HAP-1 (cell line): ENCODE measurements at places on chromosomes 1 and 21.
A peak's percentile ranks its signal among the peaks of the same experiment; 100 is the strongest.

DNA sequence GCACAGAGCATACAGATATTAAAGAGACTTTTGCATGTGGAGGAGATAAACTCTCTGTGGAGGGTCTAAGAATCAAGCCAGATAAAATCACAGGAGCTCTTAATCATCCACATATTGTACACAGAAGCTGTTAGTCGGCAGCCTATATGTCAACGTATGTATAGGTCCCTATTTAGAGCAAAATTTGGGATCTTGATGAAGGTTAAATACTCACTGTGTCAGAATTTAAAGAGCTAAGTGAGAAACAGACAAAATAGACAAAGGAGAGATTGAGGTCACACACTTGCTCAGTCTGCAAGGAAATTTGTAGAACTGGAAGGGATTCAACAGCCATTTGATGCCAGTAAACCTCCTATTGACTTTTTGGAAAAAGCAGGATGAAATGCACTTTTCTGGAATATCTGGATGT is 4.1 kb upstream of the IRF2BP2 start:
- DNase-seq: no peak

GRCh38 chr1:56644064-56644918 is 823 bp upstream of the PRKAA2 start:
- peak; percentile 39 for DNase-seq

- DNase-seq: no peak
Observed at GRCh38 chr21:45534636-45535331, 7.5 kb downstream of the SLC19A1 start.

DNA sequence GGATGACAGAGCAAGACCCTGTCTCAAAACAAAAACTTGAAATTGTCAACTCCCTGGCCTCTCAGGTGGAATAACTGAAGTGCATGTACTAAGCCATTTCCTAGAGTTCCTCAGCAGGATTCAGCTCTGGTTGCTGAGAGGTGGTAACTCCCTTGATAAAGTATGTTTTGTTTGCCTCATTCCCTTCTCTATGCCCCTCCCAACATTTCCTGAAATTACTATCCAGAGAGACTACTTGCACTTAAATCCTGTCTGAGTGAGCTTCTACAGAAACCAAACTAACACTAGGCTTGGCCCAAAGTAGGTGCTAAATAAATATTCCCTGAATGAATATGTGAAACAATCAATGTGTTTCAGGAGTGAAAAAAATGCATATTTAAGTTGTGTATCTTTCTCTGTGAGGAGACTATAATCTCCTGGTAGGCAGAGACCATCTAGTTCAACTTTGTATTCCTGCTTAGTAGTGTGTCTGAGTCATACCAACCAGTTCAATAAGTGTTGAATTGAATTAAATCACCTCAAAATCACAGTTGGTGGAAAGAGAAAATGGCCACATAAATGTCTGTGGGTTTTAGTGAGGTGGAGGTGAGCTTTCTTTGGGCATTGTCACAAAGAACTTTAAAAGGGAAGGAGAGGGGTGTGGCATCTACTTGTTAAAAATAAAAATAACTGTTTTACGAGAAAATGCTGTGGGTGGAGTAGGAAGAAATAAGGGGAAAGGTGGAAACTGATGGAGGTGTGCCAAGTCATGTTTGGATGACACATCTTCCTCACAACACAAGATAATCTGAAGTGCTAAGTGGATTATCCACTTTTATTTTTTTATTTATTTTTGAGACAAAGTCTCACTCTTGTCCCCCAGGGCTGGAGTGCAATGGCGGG is 12.6 kb downstream of the RIMKLA start:
- DNase-seq: no peak

- no peak for DNase-seq
Observed at GRCh38 chr1:37596182-37596667, 488 bp upstream of the GNL2 start.

- DNase-seq: no peak
Observed at GRCh38 chr1:200528858-200529606, 91.5 kb downstream of the KIF14 start.

DNA sequence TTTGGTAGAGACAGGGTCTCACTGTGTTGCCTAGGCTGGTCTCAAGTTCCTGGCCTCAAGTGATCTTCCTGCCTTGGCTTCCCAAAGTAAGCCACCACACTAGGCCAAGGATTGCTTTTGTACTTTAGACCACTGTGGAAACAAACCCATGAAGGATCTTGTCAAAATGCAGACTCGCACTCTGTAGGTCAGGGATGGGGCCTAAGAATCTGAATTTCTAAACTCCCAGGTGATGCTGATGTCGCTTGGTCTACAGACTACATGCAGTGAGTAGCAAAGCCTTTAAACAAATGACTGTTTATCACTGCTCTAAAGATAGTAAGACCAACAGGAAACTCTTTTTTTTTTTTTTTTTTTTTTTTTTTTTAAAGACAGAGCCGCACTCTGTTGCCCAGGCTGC is 54.1 kb upstream of the MUTYH start:
- DNase-seq: no peak
